Psoas muscle (tissue), 8 donors: ENCODE measurements at places on chromosomes 3 and 15. TPM values are rescaled to one million over a fixed set of nuclear protein-coding genes. Genes with fewer than 3 reads are reported as not detected.

The HIGD1A gene
- 82.7 TPM for total RNA-seq

GRCh38 chr15:99303907-99304306 lies 52.6 kb downstream of the LRRC28 start:
- peak overlapping the region; percentile 88 for H3K27ac ChIP-seq
- DNase-seq: no peak
- H3K4me1 ChIP-seq: peaks cover 21% of the 10 kb centered on the region
- H3K27me3 ChIP-seq: no peaks in the 10 kb centered on the region

The FAM131A gene
- total RNA-seq: 13.8 TPM

GRCh38 chr3:112770032-112770626 lies 76.5 kb downstream of the CD200R1L start:
- H3K27ac ChIP-seq: no peak overlapping the region
- no peaks in the 10 kb centered on the region for H3K4me1 ChIP-seq
- H3K27me3 ChIP-seq: no peaks in the 10 kb centered on the region
- no peak overlapping the region for H3K4me3 ChIP-seq
- no peaks in the 10 kb centered on the region for H3K36me3 ChIP-seq
- peak; percentile 52 for DNase-seq

DNA sequence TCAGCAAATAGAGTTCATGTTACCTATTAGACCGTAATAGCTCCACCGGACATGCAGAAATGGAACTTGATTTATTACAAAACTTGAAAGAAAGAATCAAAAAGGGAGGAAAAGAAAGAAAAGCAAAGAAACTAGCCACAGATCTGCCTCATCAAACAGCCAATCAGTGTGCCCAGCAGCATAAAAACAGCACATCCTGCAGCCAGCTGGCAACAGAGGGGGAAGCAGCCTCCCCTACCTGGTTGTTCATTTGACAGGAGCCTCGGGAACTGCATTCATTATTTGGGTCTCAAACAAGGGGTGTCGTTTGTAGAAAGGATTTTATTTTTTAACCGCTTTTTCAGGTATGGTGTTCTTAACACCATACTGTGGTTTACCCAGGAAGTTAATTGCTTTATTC lies 181.5 kb upstream of the TOPAZ1 start:
- H3K4me3 ChIP-seq: no peak overlapping the region
- H3K27me3 ChIP-seq: no peaks in the 10 kb centered on the region
- no peak for DNase-seq
- no peaks in the 10 kb centered on the region for H3K4me1 ChIP-seq

DNA sequence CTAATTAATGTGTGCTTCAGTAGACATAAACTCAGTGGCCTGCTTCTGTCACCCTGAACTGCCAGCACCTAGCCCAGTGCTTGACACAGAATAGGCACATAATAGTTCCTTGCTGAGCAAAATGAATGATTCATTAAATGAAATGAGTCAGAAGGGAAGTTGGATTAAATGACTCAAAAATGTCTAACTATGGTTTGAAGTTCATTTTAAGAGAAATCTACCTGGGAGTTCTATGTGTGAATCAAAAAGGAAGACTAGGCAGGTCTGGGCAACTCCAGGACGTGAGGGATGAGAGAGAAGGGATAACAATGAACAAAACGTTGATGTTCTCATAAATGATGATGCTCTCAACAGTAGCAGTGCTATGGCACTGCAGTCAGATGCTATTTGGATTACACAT lies 175.0 kb downstream of the CFAP20DC start:
- H3K4me1 ChIP-seq: no peaks in the 10 kb centered on the region
- no peak overlapping the region for H3K27ac ChIP-seq
- no peak overlapping the region for H3K4me3 ChIP-seq
- DNase-seq: no peak

- no peak overlapping the region for H3K27ac ChIP-seq
- no peaks in the 10 kb centered on the region for H3K27me3 ChIP-seq
- DNase-seq: no peak
- no peaks in the 10 kb centered on the region for H3K36me3 ChIP-seq
Observed at GRCh38 chr3:172700256-172700655, 10.6 kb downstream of the NCEH1 start.

DNA sequence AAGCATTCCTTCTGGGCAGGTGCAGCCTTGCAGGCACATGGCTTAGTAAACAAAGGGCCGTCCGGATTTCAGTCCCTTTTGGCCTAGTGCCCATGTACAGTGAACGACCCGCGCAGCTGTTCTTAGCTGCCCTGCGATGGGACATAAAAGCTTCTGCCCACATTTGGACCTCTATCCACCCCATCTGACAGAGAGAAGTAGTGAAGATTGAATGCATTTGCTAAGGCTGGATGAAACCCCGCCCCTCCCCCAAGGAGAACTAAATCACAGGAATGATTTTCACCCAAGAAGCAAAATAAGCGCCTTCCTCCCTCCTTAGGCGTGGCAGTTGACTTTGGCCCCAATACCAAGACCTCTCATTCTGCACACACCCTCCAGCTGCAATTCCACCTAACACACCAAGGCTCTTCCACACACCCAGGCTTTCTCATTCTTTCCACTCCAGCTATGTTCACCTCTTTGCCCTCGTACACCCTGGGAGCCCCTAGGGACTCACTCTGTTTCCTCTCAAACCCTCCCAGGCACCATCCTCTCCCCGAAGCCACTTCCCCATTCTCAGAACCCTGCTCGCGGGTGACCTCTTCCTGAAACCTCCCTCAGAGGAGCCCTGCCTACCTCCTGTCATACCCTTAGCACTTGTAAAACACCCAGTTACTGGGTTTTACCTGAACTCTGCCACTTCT lies 14.1 kb upstream of the HRH1 start:
- DNase-seq: no peak
- H3K36me3 ChIP-seq: no peaks in the 10 kb centered on the region
- no peak overlapping the region for H3K27ac ChIP-seq

The ZNF620 gene
- total RNA-seq: 1.3 TPM

GRCh38 chr15:31320022-31320421 lies 6.6 kb upstream of the KLF13 start:
- no peak for DNase-seq
- H3K4me1 ChIP-seq: peaks cover 6% of the 10 kb centered on the region
- H3K36me3 ChIP-seq: no peaks in the 10 kb centered on the region
- no peak overlapping the region for H3K27ac ChIP-seq
- H3K27me3 ChIP-seq: peaks cover 2% of the 10 kb centered on the region

GRCh38 chr3:23940775-23941174 lies 4.3 kb upstream of the NR1D2 start:
- peaks cover 17% of the 10 kb centered on the region for H3K4me1 ChIP-seq
- peak overlapping the region; percentile 77 for H3K27ac ChIP-seq
- H3K36me3 ChIP-seq: no peaks in the 10 kb centered on the region
- H3K4me3 ChIP-seq: peak overlapping the region; percentile 15
- no peak for DNase-seq
- no peaks in the 10 kb centered on the region for H3K27me3 ChIP-seq

The FBXO40 gene
- 68.1 TPM for total RNA-seq

GRCh38 chr15:78167227-78167888 lies 18.2 kb downstream of the IDH3A start:
- H3K27ac ChIP-seq: no peak overlapping the region
- H3K4me1 ChIP-seq: peaks cover 11% of the 10 kb centered on the region

- H3K27me3 ChIP-seq: no peaks in the 10 kb centered on the region
- no peaks in the 10 kb centered on the region for H3K36me3 ChIP-seq
- no peak overlapping the region for H3K4me3 ChIP-seq
Observed at GRCh38 chr3:119245778-119246177, 5.1 kb upstream of the B4GALT4 start.

- no peaks in the 10 kb centered on the region for H3K36me3 ChIP-seq
- no peaks in the 10 kb centered on the region for H3K4me1 ChIP-seq
- no peaks in the 10 kb centered on the region for H3K27me3 ChIP-seq
- no peak overlapping the region for H3K27ac ChIP-seq
- H3K4me3 ChIP-seq: no peak overlapping the region
Observed at GRCh38 chr3:151133917-151134450, 48.5 kb downstream of the MED12L start.

The CTXN2 gene
- total RNA-seq: not detected

DNA sequence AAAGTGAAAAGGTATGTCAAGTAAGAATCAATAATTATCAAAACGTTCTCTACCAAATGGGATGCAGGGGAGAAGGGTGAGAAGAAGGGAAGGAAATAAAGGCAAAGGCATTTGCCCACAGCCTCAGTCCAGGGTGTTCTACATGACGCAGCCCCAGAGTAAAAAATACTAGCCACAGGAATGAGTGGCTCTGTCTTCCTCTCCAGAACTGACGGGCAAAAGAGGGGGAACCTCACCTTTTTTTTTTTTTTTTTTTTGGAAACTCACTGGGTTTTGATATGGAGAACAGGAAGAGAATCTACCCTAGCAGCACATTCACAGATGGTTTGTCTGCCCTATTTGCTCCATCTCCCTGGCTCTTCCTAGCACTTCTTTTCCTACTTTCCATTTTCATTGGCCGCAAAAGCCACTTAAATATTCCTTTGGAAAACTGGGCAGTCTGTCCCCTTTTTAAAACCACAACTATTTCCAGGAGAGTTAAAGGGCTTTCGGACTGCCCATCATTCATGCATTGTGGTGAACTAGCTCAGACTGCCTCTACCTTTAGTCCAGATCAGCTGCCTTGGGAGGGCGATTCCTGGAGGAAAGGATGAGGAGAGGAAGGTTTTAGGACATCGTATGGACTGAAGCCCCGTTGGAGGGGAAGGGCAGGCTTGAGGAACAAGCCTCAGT lies 28.2 kb downstream of the B3GNT5 start:
- peaks cover 16% of the 10 kb centered on the region for H3K4me1 ChIP-seq
- H3K4me3 ChIP-seq: no peak overlapping the region
- no peaks in the 10 kb centered on the region for H3K36me3 ChIP-seq
- H3K27me3 ChIP-seq: no peaks in the 10 kb centered on the region
- DNase-seq: no peak
- H3K27ac ChIP-seq: no peak overlapping the region

The HDAC11 gene
- 23.4 TPM for total RNA-seq
